ENCODE measurements at places on chromosomes 1 and 21. TPM values are rescaled to one million over a fixed set of nuclear protein-coding genes. Genes with fewer than 3 reads are reported as not detected.

Gene STUM
- under 0.01 TPM for total RNA-seq

Gene RCSD1
- total RNA-seq: 0.13 TPM

Gene MMP23B
- total RNA-seq: 8.2 TPM

Gene LCE1D
- not detected for total RNA-seq

Gene SFN
- 0.20 TPM for total RNA-seq

Gene U2AF1
- total RNA-seq: 17.7 TPM
